ENCODE measurements at places on chromosomes 2 and 18.
A peak's percentile ranks its signal among the peaks of the same experiment; 100 is the strongest.

DNA sequence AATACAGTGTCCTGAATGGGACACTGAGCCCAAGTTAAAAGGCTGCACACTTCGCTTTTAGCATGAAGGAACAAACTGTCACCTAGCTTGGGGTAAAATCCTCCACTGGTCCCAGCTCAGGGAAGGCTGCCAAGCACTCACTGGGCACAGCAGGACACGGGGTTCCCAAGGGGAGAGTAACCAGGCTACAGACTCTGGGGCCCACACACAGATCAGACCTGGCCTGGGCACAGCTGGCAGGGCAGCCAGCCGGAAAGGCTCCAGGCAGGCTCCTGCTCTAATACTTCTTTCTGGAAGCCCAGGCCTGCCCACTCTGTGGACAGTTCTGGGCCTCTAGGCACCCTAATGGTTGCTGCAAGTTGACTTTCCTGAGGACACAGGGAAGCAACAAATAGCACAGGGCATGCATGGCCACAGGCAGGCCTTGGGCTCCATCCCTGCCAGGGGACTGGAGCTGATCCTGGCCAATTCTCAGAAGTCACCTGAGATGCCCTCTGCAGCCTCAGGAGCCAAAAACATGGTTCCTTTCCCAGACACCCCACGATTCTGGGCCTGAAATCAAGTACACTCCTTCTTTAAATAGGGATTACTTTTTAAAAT is 18.7 kb upstream of the SULT1C3 start:
- no peak for DNase-seq

DNA sequence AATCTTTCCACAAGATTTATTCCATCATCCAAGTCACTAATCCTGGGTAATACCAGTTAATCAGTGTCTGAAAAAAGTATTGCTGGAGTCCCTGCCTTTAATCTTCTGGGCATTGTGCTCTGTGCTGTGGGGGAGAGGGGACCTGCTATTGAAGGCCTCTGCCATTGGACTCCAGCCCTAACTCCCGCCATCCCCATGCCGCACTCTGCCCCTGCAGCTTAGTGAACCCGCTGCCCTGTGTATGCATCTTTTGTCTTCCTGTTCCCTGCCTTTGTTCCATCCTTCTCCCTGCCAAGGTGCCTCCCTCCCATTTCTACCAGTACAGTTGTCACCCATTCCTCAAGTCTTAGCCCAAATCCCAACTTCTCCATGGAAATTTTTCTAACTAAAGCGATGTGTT is 113.8 kb upstream of the EPAS1 start:
- no peak for DNase-seq

DNA sequence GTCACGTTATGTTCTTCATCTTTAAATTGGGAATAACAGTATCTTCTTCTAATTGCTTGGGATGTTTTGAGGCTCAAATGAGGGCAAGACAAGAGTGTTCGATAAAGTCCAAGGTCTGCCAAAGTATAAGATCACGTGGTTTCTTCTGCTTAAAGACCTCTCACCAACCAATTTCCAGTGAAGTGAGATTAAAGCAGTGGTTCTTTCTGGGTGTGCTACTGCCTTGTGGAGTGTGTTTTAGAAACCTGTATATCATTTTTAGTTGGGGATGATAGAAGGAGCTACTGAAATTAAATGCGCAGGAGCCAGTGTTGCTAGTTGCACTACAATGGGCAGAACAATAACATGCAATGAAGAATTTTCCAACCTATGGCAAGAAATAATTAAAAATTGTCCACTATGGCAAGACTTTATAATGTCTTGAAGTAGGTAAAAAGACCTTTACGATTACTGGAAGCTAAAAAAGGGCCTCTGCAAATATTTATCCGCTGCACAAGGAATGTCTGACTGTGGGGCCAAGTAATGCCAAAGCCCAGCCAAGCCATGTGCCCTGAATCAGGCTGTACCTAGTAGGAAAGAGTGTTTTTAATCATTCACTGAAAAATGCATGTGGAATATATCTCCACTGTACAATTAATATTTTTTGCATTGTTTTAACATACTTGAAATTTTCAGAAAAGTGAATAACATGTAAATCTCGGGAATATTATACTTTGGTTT is 244.5 kb upstream of the REG3G start:
- no peak for DNase-seq

- DNase-seq: no peak
These were observed 410.9 kb upstream of the TCF4 start for GRCh38 chr18:55998801-55999385.

DNA sequence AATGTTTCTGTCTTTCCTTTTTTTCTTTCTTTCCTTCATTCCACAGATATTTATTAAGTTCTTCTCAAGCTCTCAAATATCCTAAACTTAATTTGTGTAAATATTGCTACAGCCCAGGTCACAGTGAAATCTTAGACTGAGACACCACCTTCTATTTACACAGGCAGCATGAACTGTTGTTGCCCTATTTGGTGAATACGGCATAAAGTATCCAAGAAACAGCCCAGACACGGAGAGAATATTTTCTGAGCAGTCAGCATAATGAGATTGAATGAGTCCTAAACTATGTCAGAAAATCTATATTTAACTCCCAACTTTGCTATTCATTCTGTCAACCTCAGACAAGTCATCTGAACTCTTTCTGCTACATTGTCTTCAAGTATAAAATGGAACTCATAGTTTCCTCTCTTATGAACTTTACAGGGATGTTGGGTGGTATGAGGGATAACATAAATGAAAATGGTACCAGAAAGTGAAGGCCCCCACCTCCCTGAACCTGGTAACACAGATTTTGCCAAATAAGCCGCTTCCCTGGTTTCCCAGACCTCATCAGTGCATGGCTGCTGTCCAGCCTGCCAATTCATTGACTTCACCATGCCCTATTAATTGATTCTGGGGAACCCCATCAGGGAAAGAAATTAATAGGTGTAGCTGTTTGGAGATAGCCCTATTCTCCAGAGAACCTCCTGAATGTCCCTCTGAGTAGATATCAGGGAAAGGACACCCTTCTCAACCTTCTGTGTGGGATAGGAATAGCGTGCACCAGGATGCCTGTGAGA is 235.9 kb downstream of the SETBP1 start:
- no peak for DNase-seq

DNA sequence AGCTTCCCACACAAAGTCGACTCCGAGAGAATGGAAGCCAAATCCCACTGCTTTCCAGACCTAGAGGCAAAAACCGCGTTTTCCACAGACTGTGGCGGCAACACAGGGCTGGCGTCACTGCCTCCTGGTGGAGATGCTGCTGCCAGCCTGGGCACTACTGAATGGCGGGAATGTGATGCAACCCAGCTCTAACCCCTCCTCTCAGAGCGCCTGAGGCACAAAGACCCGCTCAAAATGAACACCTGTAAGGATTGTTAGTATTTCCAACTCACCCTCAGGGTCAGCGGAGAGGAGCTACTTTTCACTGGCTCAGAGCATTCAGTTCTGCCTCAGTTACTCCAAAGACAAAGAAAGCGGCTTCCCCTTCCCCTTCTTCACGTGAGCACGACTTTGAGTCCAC is 548.0 kb upstream of the SALL3 start:
- DNase-seq: no peak

DNA sequence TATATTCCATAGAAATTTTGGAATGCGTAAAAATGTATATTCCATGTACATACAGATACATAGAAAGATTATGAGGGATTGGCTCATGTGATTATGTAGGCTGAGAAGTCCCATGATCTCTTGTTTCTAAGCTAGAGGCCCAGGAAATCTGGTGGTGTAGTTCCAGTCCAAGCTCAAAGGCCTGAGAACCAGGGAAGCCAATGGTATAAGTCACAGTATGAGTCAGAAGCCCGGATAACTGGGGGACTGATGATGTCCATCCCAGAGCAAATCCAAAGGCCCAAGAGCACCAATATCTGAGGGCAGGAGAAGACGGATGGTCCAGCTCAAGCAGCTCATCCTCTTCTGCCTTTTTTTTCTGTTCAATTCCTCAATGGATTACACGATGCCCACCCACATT is 385.0 kb upstream of the KLHL29 start:
- no peak for DNase-seq

GRCh38 chr2:121828281-121828731 is 72.9 kb downstream of the TSN start:
- no peak for DNase-seq

DNA sequence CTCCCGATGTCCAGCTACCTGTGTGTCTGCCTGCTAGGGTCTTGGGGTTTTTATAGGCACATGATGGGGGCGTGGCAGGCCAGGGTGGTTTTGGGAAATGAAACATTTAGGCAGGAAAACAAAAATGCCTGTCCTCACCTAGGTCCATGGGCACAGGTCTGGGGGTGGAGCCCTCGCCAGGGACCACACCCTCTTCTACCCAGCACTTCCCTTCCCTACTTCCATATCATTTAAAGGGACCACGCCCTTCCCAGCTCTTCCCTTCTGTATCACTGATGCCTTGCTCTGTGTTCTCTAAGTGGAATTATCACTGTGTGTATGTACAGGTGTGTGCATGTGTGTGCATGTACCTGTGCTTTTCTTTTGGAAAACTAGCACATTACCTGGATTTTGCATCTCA is 6.3 kb downstream of the UGT1A1 start:
- no peak for DNase-seq

- DNase-seq: no peak
These were observed 110.2 kb downstream of the MDH1 start for GRCh38 chr2:63698786-63699548.

DNA sequence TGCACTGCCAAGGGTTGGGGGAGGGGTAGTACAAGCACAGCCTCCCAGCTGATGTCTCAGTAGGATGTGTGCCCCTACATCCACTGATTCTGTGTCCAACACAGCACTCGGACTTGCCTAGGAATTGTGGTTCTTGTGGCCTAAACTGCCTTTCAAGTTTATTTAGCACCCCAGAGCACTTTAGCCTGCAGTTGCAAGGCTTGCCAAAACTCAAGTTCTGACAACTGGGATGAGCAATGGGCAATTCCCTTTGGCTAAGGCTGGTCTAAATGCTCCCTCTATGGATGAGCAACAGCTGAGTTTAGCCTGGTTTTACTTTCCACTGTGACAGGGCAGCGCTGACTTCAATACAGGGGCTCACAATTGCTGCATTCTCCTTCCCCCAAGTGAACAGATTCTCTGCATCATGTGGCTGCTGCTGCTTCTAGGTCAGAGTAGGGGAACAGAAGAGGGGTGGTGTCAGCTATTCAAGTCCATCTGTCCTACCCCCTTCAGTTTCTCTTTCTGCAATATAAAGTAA is 471.5 kb downstream of the PIK3C3 start:
- no peak for DNase-seq

GRCh38 chr2:172205292-172205691 is 102.6 kb upstream of the DLX2 start:
- no peak for DNase-seq

DNA sequence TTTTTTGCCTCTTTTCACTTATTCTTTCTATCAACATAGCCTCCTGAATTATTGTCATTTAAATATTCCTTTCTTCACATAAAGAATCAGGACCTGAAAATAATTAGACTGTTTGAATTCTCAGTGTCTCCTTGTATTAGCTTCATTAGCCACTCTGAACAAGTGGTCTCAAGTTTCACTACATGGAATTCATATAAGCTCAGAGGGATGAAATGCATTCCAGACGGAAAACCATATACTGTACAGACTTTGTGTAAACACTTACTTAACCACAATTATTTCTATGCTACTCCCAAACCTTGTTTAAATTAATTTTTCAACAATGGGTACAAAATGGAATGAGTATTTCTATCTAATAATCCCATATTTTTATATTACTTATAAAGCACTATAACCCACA is 53.4 kb downstream of the CHN1 start:
- no peak for DNase-seq

- DNase-seq: no peak
These were observed 746.0 kb upstream of the TMEFF2 start for GRCh38 chr2:192940767-192941166.

GRCh38 chr18:23134780-23135549 is at the start of gene CABLES1:
CABLES1 (plus strand) TSS chr18:23135485; CDS start chr18:23135763, 278 bp downstream.
- DNase-seq: peak; percentile 77

- no peak for DNase-seq
These were observed 19.2 kb downstream of the SPTBN1 start for GRCh38 chr2:54475285-54475684.

DNA sequence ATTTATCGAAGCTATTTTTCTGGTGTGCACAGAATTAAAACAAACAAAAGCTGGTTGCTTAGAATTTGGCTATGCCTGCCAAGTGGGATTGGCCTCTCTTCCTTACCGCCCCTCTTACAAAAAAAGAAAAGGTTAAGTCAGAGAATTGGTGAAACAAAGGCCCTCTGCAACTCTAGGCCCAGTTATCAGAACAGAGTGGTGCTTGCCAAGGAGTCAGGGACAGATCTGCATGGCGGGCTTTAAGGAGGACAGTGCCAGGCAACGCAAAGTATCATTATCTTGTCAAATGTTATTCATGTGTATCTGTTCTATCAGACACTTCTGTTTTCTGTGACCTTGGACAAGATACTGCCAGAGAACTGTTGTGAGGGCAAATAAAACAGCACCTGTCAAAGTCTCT is 78.3 kb downstream of the TGIF1 start:
- DNase-seq: no peak

- DNase-seq: no peak
These were observed 290.9 kb upstream of the SIX2 start for GRCh38 chr2:45300026-45300750.

GRCh38 chr2:72350852-72351251 is 203.2 kb upstream of the CYP26B1 start:
- DNase-seq: no peak

All from ecto neural progenitor cell (in vitro differentiated cells).